PC-9 (cell line): ENCODE measurements at places on chromosomes 16 and 17.
A peak's percentile ranks its signal among the peaks of the same experiment; 100 is the strongest.

- DNase-seq, result no peak
Measured at GRCh38 chr17:8122924-8123694, 797 bp downstream of the HES7 start.

DNA sequence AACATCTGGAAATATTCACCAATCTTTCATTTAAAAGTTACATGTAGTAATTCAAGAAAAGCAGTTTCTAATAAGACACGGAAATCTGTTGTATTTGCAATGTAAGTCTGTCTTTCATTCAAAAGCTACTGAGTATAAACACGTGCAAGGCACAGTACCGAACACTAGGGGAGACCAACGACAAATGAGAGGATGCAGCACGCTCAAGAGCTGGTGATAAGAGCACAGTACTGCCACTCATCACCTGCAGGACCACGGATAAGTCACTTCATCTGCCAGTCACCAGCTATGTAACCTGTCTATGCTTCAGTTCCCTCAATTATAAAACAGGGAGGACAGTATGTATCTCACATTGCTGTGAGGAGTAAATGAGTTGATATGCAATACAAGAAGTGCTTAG lies 67.1 kb downstream of the CLEC18A start:
- no peak for DNase-seq

GRCh38 chr16:86565181-86565631 lies 1.4 kb upstream of the FOXC2 start:
- DNase-seq, result no peak

DNA sequence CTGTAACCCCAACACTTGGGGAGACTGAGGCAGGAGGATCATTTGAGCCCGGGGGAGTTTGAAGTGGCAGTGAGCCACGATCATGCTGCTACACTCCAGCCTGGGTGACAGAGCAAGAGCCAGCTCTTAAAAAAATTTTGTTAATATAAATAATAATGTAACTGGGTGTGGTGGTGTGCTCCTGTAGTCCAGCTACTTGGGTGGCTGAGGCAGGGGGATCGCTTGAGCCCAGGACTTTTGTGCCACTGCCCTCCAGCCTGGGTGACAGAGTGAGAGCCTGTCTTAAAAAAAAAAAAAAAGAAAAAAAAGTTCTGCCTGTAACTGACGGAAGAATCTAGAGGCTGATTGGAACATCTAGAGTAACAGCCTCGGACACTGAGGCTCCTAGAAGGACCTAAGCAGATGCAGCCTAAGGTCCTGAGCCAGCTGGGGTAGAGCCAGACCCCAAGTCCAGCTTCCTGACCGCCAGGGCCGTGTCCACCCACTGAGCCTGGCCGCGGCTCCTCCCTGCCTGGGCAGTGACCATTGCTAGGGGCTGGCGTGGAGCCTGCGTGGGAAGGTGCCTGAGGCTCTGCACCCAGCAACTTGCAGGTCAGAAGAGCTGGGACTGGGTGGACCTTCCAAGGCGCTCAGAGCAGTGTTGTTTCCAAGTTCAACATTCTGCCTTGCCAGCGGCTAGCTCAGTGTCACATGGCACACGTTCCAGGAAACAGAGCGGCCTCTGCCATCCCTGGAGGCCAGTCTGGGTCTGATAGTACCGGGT lies 209.4 kb upstream of the CIBAR2 start:
- peak; percentile 50 for DNase-seq

DNA sequence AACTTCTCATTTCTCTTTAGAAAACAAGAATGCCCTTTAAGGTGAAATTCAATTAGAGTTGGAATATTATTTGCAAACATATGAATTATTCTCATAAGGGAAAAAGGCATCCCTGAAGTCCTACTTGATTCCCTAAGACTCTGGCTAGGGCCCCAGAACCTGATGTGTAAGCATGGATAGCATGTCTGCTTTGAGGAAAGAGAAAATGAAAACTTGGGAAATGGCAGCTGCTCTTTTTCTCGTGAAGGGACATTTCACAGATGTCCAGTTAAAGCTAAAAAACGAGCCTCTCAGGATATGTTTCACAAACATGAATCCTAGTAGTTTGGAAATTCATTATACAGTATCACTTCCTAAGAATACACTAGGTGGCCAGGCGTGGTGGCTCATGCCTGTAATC lies 112.3 kb upstream of the CLEC3A start:
- no peak for DNase-seq
